Activated CD8-positive, alpha-beta memory T cell treated with anti-CD3 and anti-CD28 coated beads for 1 hour (primary cell): ENCODE measurements at places on chromosomes 5 and 9.

DNA sequence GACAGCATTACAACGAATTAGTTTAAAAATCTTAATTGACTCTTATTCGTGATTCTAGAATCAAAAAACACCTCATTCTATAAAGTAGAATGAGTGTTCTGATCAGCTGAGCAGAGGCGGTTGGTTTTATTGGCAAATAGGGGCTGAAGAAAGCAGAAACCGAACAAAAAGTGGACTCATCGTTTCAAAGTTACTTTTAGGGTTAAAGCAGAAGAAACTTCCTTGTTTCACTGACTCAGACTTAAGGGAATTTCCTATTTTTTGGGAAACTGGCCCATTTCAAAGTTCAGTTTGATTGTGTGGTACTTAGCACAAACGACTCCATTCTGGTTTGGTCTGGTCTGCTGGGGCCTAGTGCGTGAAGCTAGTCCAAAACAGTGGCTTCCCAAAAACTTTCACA, 862 bp upstream of the NDUFB6 start:
- no peak for DNase-seq

- no peak for DNase-seq
Observed at GRCh38 chr5:10590226-10590999, 26.5 kb downstream of the ANKRD33B start.

- no peak for DNase-seq
Observed at GRCh38 chr9:12956261-12956660, 181.4 kb downstream of the LURAP1L start.

DNA sequence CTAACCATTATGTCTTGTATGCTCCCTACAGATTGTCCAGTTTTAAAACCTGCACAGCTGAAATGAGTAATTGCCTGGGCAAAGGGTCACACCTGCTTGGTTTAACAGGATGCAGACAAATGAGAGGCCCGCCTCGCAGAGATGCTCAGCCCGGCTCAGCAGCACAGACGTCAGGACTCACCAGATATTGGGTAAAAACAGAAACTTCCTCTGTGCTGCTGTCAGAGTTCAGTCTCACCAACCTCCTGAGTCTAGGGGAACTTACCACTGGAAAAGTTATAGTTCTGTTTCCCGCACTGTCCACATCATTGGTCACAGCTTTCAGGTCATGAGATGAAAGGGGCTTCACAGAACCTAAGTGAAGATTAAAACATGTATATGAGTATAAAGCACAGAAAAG, 152.5 kb downstream of the ESM1 start:
- no peak for DNase-seq

- DNase-seq: no peak
Observed at GRCh38 chr5:32565145-32565544, 20.2 kb upstream of the SUB1 start.

- no peak for DNase-seq
Observed at GRCh38 chr9:137077758-137078693, 709 bp downstream of the UAP1L1 start.
